ENCODE measurements at places on chromosomes 4 and X. TPM values are rescaled to one million over a fixed set of nuclear protein-coding genes. Genes with fewer than 3 reads are reported as not detected.

Gene TDO2
- total RNA-seq, result not detected

Gene TRO
- 2.6 TPM for total RNA-seq

Gene DACH2
- not detected for total RNA-seq

Gene SRPX
- not detected for total RNA-seq

Gene HPSE
- total RNA-seq, result 1.5 TPM

Gene TAF1
- 70.0 TPM for total RNA-seq

Gene PDLIM3
- not detected for total RNA-seq

Gene PDCL2
- not detected for total RNA-seq

Gene MAGEC1
- total RNA-seq, result not detected

Gene GAGE13
- not detected for total RNA-seq

Gene NLGN3
- 0.67 TPM for total RNA-seq

- no peak for DNase-seq
Measured at GRCh38 chrX:130179579-130180215, 7.9 kb downstream of the RAB33A start.

- DNase-seq, result no peak
Measured at GRCh38 chrX:132257116-132257515, 37.9 kb upstream of the RAP2C start.

GRCh38 chr4:152525878-152526277 lies 10.0 kb downstream of the FBXW7 start:
- no peak for DNase-seq

DNA sequence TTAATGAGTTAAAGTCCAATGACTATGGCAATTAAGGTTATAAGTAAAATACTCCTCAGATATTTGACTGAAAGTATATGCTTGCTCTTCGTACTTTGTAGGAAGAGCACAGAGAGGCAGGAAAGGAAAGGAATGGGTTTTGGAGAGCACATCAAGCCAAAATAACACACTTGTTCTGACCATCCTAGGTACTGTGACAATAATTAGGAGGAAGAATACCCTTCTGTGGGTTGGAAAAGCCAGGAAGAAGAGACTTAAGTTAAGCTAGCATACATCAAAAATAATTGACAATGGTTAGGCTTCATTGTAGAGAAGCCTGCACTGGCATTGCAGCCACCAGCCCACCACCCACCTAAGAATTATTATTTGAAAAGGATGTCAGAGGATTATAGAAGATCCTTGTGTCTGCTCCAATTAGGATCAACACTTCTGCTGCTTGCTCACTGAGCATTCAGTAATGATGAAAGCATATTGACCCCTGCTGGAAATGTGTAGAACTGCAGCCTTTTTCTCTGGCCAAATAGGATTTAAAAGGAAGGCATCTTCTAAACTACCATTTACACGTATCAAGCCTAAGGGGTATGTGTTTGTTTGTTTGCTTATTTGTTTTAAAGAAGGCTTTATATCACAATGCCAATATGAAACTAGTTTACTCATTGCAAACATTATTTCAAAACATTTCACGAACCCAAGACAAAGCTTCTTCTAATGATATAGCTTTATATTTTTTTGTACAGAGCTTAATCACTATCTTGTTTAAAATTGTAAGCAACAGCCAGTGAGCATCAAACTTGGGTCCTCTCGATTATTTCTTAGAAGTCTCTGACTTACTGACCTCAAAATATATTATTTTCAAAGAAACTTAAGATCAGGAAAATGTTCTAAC lies 286.2 kb upstream of the TET2 start:
- no peak for DNase-seq

DNA sequence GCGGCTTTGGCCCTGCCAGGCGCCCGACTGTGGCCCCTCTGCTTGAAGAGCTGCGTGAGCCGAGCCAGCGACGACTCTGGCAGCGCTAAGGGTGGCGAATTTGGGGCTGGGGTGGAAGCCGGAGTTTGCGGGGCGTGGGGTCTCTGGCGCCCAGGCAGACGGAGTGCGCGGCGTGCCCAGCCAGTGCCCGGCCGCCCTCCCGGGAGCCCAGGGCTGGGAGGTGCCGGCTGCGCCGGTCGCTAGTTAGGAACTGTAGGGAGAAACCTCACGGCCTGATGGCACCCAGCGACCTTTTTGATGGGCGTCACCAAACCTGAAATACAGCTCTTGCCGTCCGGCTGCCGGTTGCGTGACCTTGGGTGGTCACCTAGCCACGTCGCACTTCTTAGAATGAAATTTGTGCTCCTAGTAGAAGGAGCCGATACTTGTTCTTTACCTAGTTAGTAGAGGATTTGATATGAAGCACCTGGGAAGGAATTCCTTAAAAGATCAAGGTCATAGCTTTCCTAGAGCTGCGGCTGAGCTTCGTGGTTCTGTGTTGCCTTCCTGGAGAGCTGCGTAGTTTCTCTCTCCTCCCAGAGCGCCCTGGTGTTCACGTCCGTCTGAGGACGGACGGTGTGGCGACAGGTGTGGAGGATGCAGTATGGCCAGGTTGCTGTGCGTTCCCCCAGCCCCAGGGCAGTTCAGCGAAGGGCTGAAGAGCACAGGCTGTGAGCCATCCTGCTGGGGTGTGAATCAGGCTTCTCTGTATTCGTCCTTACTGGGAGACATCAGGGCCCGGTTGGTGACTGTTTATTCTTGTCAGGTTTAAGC lies 680 bp downstream of the MAEA start:
- DNase-seq, result no peak

GRCh38 chrX:27910412-27910811 lies 70.8 kb downstream of the DCAF8L1 start:
- DNase-seq, result no peak

- no peak for DNase-seq
Measured at GRCh38 chr4:78949735-78950134, 10.5 kb upstream of the PAQR3 start.

DNA sequence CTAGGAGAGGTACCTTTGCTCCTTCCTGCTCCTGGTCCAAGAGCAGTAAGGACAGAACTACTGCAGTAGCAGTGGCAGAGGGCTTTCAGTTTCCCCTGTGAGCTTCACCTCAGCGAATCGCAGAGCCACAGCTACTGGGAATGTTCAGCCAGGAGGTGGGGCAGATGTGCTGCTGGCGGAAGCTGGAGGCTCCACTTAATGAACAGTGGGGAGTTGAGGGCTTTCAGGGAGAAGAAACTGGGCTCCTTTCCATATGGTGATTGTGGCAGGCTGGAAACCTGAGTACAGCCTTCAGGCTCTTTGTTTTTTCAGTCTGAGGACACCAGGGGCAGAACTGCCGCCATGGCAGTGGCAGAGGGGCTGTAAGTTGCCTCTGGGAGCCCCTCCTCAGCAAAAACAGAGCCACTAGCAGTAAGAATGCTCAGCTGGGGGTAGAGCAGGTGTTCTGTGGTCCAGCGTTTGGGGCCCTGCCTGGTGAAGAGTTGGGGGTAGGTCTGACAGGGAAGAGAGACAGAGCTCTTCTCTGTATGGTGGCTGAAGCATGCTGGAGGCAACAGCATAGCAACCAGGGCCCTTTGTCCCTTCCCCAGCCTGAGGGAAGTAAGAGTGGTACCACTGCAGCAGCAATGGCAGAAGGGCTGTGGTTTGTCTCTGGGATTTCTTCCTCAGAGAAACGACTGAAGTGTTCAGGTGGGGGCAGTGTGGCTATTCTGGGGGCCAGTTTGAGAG lies 106.0 kb upstream of the GRXCR1 start:
- no peak for DNase-seq

- DNase-seq, result no peak
Measured at GRCh38 chr4:184331268-184331995, 113.8 kb upstream of the ENPP6 start.

DNA sequence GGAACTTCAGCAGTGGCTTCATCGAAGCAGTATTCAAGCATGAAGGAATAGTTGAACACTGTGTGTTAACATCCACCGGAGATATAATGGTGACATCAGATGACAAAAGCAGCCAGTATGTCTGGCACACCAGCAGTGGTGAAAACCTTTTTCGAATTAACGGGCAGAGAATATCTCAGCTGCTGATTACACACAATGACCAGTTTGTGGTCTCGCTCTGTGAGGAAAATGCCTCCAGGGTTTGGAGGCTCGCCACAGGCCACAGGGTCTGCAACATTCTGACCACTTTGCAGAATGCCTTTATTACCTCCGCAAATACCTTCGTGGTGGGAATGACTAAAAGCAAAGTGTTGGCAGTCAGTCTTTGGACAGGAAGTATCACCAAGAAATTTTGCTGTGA lies 201.5 kb downstream of the NWD2 start:
- DNase-seq, result no peak

DNA sequence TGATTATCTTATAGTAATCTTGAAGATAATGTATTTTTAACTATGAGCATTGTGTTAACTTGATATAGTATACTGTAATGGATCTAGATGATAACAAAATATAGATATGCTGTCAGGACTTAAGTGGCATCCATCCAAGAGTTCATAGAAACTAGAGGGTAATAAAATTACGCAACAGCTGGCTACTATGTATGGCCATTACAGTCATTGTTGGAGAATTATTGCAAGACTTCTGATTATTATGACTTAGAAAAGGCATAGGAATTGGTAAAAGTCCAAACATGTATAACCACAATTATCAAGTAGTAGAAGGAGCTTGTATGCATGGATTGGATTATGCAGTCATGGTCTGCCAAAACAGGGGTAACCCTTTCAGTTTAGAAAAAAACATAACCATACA lies 9.5 kb downstream of the OGT start:
- DNase-seq, result no peak

- DNase-seq, result no peak
Measured at GRCh38 chr4:97238956-97239666, 904.2 kb downstream of the STPG2 start.

DNA sequence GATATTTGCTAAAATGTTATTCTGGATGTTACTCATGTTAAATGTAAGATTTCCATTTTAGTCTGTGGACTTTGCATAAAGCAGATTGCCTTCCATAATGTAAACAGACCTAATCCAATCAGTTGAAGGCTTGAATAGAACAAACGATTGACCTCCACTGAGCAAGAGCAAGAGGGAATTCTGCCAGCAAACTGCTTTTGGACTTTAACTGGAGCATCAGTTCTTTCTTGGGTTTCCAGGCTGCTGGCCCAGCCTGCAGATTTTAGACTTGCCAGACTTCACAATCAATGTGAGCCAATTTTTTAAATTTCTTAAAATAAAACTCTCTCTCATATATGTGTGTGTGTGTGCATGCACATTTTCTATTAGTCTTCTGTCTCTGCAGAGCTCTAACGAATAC lies 1248.8 kb downstream of the ADGRL3 start:
- DNase-seq, result no peak

GRCh38 chr4:90084967-90085295 lies 42.3 kb upstream of the CCSER1 start:
- no peak for DNase-seq

- DNase-seq, result no peak
Measured at GRCh38 chr4:186724864-186725468, 1.3 kb upstream of the FAT1 start.

DNA sequence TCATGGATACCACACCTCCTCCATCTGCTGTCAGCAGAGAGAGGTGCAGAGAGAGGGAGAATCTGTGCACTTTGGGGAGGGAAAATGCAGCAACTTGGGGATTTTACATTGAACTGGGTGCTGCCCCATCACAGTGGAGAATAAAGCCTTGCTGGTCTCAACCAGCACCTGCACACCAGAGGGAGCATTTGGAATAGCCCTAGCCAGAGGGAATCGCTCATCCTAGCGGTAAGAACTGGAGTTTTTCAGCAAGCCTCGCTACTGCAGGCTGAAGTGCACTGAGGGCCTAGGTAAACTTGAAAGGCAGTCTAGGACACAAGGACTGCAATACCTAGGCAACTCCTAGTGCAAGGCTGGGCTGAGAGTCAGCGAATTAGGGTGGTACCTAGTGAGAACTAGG lies 148.7 kb downstream of the KDR start:
- no peak for DNase-seq

DNA sequence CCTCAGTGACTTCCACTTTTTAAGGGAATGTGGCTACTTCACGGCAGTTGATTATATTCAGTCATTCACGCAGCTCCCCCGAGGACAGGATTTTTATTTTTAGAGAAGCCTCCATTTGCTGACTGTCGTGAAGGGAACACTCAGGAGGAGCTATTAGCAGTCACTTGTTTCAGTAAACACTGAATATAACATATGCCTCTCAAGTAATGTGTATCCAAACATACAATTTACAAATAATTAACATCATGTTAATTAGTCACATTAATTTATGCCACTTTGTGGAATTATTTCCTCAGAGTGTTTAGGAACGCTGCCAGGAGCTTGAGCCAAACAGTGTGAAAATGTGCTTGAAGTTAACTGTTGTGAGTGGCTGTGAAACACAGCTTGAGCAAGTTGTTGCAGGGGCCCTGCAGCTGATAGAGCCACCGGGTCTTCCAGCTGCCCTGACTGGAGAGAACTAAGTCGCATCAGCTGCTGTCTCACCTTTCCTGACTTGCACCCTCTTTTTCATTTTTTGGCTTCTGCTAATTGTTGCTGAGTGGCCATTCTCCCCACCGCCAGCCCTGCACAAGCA lies 245.6 kb downstream of the LDB2 start:
- no peak for DNase-seq

DNA sequence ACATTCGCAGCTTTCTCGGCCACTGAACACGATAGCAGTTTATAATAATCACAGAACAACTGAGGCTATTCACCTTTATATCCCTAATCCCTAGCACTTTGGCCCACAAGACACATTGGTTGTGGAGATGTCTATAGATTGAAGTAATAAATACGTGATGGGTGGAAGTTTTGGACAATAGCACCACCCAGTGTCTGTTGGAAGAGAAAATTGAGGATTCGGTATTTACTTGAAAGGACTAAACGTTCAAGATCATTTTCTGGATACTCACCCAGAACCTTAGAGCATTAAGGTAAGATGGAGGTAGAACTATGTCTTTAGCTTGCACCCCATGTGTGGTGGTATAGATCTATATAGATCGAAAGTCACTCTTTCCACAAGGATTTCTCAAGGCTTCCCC lies 787 bp upstream of the TMSB15A start:
- no peak for DNase-seq

GRCh38 chrX:38989076-38989475 lies 187.8 kb downstream of the MID1IP1 start:
- DNase-seq, result no peak

DNA sequence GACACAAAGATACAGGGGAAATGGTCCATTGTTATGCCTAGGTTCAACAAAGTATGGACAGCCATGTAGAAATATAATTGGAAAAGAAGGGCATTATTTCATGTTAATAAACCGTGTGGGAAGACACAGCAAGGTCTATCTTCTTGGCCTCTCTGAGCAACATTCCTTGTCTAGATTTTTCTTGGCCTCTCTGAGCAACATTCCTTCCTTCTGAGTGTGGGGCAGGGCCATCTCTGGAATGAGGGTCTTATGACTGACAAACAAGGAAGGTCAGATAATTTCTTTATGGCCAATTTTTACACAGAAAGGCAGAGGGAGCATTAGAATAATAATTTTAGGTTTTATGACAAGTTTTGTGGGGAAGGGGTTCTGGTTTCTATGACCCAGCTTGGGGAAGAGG lies 24.3 kb upstream of the MAOA start:
- no peak for DNase-seq

GRCh38 chr4:38040619-38041018 lies 80.4 kb downstream of the PTTG2 start:
- DNase-seq, result no peak

GRCh38 chr4:153185331-153185852 lies 18.9 kb upstream of the TRIM2 start:
- DNase-seq, result no peak
